ENCODE measurements at places on chromosomes 12 and 14.

DNA sequence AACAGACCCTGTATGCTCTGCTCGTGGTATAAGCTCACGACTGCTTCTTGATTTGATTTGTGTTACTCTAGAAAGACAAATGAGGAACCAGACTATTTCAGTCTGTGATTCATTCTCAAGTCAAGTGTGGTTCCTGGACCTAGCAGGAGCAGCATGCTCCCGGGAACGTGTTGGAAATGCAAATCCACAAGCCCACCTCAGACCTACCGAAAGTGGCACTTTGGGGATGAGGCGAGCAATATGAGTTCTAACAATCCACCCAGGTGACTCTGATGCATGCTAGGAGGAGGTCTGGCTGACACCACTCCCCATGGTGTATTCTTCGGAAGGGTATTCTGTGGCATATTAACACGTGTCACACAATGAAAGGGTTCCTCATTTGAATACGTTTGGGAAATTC, 59.5 kb upstream of the TMX1 start:
- no peak for DNase-seq

DNA sequence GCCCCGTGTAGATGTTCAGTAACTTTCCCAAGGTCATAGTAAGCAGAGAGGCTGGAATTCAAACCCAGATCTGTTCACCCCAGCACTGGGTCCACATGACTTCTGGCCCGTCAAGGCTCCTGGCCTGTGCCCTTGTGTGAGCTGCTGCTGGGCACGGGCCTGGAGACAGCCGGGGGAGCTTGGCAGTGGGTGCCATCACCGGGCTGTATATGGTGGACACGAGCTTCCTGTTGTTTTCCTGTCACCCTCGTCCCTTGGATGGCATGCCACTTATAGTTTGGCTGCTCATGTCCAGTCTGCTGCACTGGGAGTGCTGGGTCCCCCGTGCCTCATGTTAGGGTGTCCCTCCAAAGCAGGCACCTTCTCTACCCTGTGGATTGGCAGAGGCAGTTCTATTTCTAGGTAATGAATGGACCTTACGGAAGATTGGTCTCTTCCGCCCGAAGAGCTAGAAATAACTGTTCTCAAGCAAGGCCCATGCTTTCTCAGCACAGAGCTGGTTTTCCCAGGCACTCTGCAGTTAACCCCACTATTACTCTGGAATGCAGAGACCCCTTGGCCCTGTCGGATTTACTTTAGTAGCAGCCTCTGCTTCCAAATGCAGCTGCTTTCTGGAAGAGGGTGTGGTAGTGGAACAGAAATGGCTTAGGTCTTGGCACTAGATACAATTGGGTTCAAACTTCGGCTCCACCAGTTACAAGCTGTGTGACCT, 44.3 kb downstream of the ELK3 start:
- no peak for DNase-seq

- no peak for DNase-seq
Measured at GRCh38 chr14:32494609-32495434, 165.7 kb downstream of the AKAP6 start.

- no peak for DNase-seq
Measured at GRCh38 chr12:75756771-75757170, 245.4 kb upstream of the KRR1 start.

GRCh38 chr12:131258398-131258797, 304.7 kb downstream of the ADGRD1 start:
- no peak for DNase-seq

GRCh38 chr12:58554522-58555157, 365.7 kb downstream of the LRIG3 start:
- DNase-seq = no peak

- no peak for DNase-seq
Measured at GRCh38 chr12:78612190-78612589, 252.4 kb upstream of the SYT1 start.

DNA sequence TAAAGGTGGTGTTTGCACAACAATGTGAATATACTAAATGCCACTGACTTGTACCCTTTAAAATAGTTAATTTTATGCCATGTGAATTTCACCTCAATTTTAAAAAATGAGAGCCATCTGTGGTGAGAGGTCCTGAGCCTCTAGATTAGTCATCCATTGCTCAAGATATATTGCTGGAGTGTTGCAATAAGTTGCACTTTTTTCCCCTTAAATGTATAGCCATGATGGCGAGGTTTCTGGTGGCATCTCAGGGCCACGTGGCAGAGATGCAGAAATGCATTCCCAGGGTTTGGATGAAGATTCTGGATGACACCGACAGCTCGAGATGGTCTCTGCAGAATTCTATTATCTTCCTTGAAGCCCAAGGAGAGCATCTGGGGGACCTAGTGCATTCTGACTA, 153.7 kb downstream of the AACS start:
- DNase-seq = no peak

GRCh38 chr12:3973269-3973884, 100.2 kb upstream of the PARP11 start:
- DNase-seq = peak; percentile 29

GRCh38 chr12:123475246-123475703, 17.3 kb downstream of the SNRNP35 start:
- no peak for DNase-seq

- DNase-seq = no peak
Measured at GRCh38 chr12:57530396-57531142, 7.9 kb downstream of the MBD6 start.

DNA sequence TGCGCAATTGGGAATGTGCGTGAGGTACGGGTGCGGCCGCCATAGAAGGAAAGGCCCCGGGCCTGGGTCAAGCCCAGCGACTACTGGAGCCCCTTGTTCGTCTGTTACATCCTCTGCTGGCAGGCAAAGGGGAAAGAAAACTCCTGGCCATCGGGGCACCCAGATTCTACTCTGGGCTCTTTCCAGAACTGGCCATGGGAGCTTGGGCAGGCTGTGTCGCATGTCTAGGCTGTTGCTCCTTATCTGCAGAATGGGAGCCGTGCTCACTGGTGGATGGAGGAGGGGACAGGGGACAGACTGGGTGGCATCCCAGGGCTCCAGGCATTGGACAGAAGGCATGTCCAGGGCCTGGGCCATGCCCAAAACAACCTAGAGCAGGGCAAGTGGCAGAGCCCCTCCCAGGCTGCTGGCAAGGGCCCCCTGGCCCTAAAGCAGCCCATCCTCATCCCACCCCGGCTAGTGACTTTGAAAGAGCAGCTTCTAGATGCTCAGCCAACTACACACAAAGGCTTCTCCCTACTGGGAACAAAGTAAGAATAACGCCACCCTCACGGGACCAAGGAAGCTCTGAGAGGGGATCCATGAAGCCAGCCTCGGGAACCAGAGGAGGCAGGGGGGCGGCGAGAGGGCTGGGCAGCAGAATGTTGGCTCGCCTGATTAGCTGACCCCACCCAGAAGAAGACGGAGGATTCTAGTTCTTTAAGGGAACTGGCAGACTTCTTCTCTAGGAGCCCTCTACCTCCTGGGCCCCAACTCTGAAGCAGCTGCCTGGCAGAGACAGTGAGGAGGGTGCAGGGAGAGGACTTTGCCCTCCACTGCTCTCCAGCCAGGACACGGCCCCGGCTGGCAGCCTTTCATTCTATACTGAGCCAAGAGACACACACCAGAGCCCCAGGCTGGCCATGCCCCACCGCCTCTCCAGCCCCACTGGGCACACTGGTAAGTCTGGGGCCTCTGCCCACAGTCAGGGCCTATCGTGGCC, 96.8 kb downstream of the SINHCAF start:
- no peak for DNase-seq

DNA sequence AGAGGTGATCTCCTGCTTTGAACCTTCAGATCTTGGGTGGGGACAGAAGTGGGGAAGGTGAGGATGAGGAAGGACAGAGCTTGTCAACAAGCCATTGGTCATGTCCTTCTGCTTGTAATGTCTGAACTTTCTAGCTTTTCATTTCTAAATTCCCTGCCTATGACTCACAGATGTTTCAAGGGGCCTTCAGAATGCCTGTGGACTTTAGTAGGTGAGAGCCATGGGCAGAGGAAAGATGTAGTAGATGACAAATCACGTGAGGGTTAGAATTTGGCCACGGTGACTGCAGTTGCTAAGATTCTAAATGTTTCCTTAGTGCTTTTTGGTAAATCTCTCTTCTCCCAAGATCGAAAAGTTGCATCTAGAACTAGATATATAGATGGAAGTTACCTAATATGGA, 18.7 kb upstream of the CREBL2 start:
- DNase-seq = no peak

GRCh38 chr14:102798926-102799325, 21.7 kb downstream of the TRAF3 start:
- DNase-seq = no peak

GRCh38 chr12:79895804-79896203, 39.1 kb downstream of the PPP1R12A start:
- DNase-seq = no peak

- DNase-seq = no peak
Measured at GRCh38 chr12:54967461-54967860, 17.1 kb downstream of the TESPA1 start.

DNA sequence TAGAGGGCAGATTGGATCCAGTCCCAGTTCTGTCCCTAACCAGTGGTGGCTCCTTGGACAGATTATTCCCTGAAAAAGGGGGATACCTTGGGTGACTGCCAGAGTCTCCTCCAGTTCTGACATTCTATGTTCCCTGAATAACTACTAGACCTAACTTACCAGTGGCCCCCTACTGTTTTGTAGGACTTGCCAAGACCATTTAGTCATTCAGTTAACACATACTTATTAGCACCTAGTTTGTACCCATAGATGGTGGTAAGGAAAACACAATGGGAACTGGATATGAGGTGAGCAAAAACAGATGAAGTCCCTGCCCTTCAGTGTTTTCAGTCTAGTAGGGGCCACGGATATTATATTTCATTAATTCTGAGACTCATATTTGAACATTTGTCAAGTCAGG, 3.5 kb downstream of the PRPF40B start:
- no peak for DNase-seq

- DNase-seq = no peak
Measured at GRCh38 chr14:24282736-24283135, 11.3 kb upstream of the RABGGTA start.

DNA sequence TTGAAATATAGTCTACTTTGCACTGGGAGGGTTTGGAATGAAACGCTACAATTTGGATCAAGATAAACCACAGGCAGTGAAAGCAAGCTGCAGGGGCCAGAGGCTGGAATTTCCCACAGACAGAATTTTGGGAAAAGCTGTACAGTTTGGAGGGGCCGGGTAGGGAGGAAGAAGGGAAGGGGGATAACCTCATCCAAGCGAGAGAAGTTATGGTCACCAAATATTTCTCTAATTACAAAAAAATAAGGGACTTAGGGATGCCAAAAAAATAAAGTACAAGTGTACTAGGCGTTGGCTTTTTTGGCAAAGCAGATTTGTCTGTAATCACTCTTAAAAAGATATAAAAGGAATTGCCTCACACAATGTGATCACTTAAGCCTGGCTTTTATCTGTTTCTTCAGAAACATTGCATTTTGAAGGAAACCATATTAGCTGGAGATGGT, 31.2 kb upstream of the ADGRD1 start:
- DNase-seq = no peak

GRCh38 chr12:1503281-1503711, 91.1 kb downstream of the FBXL14 start:
- no peak for DNase-seq

- DNase-seq = peak; percentile 88
Measured at GRCh38 chr14:21476523-21476924, 235 bp downstream of the RAB2B start.

DNA sequence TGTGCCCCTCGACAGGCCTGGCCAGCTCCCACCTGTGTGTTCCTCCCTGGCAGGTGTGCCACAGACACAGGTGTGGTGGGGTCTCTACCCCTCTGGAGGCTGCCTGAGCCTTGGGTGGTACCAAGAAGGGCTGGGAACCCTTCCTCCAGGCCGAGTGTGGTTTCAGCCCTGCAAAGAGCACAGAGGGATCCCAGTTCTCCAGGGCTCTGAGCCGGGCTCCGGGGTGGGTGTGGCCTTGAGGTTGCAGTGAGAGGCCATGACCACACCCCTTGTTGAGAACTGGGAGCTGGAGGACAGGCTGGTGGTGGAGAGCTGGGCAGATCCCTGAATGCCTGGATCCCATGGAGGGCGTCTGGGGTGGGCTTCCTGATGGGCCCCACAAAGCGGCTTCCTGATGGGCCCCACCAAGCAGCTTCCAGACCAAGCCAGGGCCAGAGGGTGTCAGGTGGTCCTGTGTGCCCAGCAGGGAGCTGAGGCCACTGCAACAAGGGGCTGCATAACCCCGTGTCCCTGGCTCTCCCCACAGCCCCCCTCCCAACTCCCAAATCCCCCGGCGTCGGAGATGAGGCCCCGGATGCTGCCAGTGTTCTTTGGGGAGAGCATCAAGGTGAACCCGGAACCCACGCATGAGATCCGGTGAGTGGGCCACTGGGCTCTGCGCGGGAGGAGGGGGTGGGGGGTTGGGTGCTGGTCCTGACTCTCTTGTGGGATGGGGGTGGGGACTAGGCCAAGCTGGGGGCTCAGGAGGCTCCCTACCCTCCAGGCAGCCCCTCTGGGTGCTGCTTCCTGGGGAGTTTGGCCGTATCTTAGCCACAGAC, 16.6 kb downstream of the RFLNA start:
- no peak for DNase-seq

DNA sequence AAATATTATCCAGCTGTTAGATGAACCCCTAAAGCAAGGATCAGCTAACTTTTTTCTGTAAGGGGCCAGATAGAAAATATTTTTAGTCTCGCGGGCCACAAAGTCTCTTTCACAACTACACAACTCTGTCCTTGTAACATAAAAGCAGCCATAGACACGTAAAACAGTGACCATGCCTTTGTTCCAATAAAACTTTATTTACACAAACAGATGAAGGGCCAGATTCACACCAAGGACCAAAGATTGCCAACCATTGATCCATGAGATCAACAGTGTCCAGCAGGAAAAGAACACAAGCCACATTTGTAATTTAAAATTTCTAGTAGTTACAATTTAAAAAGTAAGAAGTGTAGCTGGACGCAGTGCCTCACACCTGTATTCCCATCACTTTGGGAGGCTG, 109.7 kb downstream of the PHETA1 start:
- DNase-seq = no peak

- DNase-seq = no peak
Measured at GRCh38 chr12:58720421-58720820, 199.9 kb downstream of the LRIG3 start.

DNA sequence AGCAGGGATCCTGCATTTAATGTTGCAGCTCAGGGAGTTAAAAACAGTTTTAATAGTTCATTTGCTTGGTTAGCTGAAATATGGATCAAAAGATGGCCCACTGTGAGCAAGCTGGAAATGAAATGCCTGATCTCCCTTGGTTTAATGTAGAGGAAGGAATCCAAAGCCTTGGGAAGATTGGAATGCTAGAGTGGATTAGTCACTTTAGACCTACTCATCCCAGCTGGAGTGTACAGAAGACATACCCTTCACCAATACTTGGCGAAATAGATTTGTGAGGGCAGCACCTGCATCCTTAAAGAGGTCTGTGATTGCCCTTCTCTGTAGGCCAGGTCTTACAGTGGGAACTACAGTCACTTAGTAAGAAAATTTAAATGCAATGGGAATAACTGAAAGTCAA, 58.0 kb upstream of the KRAS start:
- no peak for DNase-seq

- no peak for DNase-seq
Measured at GRCh38 chr12:52337054-52337453, 15.9 kb upstream of the KRT83 start.

GRCh38 chr12:94749890-94750289, 99.5 kb upstream of the TMCC3 start:
- no peak for DNase-seq

- DNase-seq = no peak
Measured at GRCh38 chr12:66978802-66979201, 290.4 kb upstream of the CAND1 start.
